H7 (cell line): ENCODE measurements at places on chromosomes 2 and 18.

GRCh38 chr2:159262226-159262625 lies 24.3 kb downstream of the WDSUB1 start:
- DNase-seq, result no peak

- no peak for DNase-seq
These were observed 90.1 kb upstream of the SMAD2 start for GRCh38 chr18:48020337-48021250.

- peak; percentile 33 for DNase-seq
These were observed 26.2 kb downstream of the CENPA start for GRCh38 chr2:26811791-26812694.

DNA sequence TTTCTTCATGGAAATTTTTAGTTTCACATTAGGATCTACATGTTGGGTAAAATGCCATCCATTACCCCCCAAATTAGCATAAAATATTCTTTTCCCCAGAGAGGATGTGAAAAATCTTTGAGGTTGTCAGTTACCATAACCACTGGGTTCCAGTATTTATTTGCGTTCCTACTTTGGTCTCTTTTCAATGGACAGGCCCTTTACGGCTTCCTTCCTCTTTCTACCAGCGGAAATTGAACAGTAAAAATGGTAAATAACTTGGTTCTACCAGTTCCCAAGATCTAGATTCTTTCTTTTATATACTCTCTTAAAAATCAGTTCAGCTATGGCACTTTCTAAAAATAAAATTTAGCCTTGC lies 169.2 kb upstream of the APCDD1 start:
- DNase-seq, result no peak

GRCh38 chr2:191321861-191322662 lies 76.9 kb downstream of the MYO1B start:
- no peak for DNase-seq

DNA sequence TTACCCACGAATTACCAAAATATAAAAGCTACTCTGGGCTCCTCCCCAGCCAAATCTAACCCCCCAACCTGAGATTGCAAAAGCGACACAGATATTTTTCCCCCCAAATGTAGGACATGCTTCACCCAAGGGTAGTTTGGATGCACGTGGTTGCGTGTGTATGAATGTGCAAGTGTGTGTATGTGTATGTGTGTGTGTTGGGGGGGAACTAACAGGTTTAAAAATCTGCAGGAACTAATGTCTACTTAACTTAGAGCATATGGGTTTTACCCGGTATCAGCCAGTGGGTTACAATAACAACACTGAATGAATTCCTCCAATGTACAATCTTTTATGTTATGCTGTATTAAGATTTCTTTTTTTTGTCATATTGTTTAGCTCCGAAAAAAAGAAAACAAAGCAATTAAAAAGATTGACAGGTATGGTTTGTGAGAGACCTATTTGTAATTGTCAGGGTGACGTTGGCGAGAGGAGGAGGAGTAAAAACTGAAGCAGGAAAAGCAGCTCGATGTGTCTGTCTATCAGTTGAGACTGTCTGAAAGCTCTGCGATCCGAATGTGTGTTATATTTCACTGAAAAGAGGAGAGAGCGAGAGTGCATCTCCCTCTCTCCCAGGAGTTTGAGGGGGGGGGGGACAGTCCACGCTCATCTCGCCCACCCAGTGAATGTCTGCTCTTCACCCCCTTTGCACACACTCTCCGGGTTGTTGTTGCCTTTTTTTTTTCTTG lies at the start of gene TSHZ1:
Gene TSHZ1, plus strand, starts transcription at position 524 of the 728 bp plus-strand sequence. CDS start 1,080 bp downstream, outside the sequence.
- DNase-seq, result peak; percentile 62

- DNase-seq, result no peak
These were observed 39.5 kb downstream of the AOX1 start for GRCh38 chr2:200625282-200625681.

DNA sequence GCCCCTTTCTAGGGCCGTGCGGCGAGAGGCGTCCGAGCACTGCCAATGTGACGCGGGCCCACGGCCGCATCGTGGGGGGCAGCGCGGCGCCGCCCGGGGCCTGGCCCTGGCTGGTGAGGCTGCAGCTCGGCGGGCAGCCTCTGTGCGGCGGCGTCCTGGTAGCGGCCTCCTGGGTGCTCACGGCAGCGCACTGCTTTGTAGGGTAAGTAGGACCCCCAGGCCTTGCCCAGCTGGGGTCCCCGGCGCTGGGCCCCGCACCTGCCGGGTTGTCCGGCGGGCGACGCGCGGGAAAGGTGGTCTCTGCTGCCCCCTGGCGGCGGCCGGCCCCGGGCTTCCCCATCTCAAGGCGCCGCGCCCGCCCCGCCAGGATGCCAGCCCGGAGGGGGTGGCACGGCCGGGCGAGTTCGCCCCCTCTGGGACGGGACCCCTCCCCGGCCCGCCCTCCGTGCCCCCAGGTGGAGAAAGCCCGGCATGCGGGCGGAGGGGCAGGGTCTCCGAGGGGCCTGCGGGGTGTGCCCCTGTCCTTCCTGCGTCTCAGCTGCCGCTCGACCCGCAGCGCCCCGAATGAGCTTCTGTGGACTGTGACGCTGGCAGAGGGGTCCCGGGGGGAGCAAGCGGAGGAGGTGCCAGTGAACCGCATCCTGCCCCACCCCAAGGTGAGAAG lies 1.9 kb downstream of the PRSS56 start:
- peak; percentile 98 for DNase-seq

GRCh38 chr2:75560022-75560767 lies 544 bp downstream of the EVA1A start:
- DNase-seq, result peak; percentile 66

DNA sequence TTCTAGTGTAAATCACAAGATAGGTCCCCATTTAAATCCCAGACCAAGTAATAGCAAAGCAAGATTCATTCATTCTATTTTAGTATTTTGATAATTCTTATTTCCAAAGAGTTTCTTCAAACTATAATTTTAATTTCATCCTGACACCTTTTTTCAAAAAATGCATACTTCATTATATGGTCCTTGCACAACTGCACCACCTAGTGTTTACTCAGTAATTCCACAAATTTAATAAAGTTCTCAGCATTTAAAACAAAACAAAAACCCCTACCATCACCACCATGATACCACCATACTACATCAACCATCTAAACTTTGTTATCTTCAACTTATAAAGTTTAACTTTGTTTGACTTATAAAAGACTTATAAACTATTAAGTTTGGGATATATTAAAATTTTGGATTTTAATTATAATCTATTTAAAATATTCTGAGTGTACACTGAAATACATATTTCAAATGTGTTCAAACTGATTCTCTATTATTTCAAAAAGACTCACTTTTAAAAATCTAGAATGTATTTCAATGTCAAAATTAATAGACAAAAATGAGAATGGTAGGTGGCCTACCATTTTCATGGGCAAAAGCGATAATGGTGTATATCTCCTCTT lies 44.2 kb downstream of the WDPCP start:
- DNase-seq, result no peak

DNA sequence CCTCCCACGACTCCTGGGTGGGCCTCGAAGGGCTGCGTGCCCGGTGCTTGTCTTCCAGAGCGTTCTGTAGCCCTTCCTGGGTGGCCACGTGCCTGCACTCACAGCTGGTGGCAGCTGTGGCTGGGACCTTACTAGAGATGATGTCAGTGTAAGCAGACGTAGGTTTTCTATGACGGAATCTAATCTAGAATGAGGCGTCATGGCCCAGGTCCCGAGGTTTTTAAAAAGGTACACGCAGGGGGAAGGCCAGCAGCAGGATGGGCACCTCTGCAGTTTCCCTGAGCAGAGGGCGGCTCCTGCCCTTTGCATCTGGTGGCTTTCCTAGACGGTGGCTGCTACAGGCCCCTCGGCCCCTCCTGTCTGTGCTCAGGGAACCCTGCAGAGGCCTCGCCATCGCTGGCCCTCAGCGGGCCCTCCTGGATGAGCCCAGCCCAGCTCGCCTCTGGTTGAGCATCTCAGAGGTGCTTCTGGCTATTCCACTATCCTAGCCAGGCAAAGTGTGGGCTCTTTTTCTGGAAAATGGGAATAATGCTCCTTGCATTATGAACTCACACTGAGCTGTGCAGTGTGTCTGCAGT lies 49.6 kb upstream of the PXDN start:
- no peak for DNase-seq

- no peak for DNase-seq
These were observed 1215.2 kb upstream of the TMEFF2 start for GRCh38 chr2:193409951-193410350.

GRCh38 chr18:13712400-13713131 lies 13.8 kb downstream of the FAM210A start:
- DNase-seq, result no peak
